ENCODE measurements at places on chromosomes 2 and 18.
A peak's percentile ranks its signal among the peaks of the same experiment; 100 is the strongest.

GRCh38 chr2:144067506-144067905, 452.4 kb downstream of the ZEB2 start:
- DNase-seq = no peak

- DNase-seq = no peak
Measured at GRCh38 chr2:141021611-141022010, 1109.2 kb downstream of the LRP1B start.

DNA sequence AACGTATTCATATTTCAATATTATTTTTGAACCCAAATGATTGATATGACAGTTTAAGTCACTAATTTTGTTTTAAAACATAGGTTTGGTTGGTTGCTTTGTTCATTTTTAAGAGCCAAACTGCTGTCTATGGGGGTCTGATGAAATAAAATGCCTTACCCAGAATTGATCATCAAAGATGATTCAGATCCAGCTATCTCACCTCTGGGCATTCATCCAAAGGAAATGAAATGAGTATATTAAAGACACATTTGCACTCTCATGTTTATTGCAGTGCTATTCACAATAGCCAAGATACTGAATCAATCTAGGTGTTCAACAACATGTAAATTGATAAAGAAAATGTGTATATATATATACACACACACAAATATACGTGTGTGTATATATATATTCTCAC, 326.9 kb upstream of the GULP1 start:
- no peak for DNase-seq

DNA sequence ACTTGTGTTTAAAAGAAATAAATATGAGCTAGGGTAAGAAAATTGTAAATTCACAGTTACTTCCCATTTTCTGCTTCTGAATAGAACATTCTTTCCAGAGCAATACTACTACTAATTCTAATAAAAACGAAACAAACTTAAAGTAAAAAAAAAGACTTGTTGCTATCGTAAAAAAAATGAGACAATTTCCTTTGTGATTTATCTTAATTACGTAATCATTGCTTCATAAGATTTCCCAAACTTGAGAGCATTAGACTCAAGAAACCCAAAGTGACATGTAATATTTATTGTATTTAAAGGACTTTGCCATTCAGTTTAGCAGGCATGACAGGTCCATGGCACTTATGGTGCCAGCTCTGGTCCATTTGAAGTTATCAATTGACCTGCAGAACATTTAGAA, 153.8 kb downstream of the AQP4 start:
- no peak for DNase-seq

GRCh38 chr2:26068602-26069298, 34.9 kb downstream of the RAB10 start:
- DNase-seq = peak; percentile 57

GRCh38 chr18:11872479-11873136, 21.4 kb downstream of the CHMP1B start:
- DNase-seq = no peak

DNA sequence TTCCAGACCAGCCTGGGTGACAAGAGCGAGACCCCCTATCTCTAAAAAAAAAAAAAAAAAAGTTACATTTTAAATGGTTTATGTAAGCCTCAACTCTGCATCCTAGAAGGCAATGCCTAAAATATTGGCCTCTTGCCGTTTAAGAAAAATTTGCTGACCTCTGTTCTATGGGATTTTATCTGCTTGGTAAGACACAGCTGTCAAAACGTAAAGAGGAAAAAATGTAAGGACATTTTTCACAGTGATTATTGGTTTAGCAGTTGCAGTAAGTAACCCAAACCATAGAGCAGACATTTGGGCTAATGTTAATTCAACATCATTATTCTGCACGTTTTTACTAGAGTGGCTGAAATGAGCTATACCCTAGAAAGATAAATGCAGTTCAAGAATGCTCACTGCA, 14.4 kb upstream of the E2F6 start:
- no peak for DNase-seq

Measured in AG09309 (cell line).